Esophagus mucosa (tissue), 1 donor: ENCODE measurements at places on chromosomes 3 and 15. TPM values are rescaled to one million over a fixed set of nuclear protein-coding genes. Genes with fewer than 3 reads are reported as not detected.

Gene PRICKLE2
- 6.0 TPM for total RNA-seq

DNA sequence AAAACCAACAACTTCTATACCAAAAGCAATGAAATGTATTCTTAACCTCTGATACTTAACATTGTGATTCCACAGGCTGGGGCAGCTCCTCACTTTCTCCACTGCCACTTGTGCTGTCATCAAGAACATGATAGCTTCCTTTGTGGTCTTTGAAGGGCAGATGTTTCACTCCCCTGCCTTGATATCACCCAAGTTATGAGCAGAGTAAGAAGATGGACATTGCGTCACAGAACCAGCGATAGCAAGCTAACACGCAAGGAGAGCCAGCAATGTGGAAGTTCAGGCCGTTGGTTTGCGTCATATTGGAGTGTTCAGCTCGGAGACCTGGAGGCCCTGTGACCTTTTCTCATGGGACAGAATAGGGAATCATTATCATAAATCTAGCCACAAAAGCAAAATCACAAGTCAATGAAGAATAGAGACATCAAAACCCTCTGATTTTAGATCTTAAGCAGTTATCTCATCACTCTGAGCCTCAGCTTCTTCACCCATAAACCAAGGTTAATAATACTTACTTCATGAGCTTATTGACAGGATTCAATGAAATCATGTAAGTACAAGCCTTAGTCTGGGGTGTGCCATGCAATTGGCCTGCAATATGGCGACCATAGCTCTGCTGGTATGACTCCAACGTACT is 183.8 kb upstream of the THBS1 start:
- no peak for ATAC-seq

DNA sequence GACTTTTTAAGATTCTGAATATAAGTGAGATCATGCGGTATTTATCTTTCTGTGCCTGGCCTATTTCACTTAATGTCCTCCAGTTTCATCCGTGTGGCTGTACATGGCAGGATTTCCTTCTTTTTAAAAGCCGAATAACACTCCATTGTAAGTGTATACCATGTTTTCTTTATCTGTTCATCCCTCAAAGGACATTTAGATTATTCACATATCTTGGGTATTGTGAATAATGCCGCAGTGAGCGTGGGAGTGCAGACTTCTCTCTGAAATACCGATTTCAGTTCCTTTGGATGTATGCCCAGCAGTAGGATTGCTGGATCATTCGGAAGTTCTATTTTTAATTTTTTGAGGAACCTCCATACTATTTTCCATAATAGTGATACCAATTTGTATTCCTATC is 136.1 kb downstream of the APBA2 start:
- no peak for ATAC-seq

- no peak for ATAC-seq
Measured at GRCh38 chr3:11717768-11718636, 74.3 kb upstream of the VGLL4 start.

- no peak for ATAC-seq
Measured at GRCh38 chr3:103614719-103615118, 1179.9 kb downstream of the ZPLD1 start.

- no peak for ATAC-seq
Measured at GRCh38 chr3:150242220-150242936, 165.7 kb upstream of the TSC22D2 start.
